Transverse colon (tissue), 4 donors: ENCODE measurements at places on chromosomes 12 and 14.
A peak's percentile ranks its signal among the peaks of the same experiment; 100 is the strongest.

DNA sequence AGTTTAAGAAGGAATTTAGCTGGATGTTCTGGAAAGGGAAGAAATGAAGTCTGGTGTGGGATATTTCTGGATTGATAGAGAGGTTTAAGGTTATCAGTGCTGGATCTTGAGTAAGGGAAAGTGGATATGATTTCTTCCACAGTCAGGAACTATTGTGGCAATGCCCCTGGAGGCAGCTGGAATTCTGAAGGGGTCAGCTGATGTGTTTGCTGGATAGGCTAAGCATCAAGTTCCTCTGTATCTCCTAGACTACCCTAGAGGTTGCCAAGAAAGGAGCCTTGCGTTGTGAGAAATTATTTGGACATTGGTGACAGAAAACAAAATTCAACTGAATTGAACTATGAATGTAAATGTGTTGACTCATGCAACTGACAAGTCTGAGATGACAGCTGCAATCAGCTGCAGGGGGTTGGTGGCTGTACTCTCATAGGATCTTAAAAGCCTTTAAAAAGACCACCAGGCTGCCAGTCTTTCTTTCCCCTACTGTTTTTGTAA is 244.4 kb downstream of the ATXN7L3B start:
- DNase-seq: no peak

DNA sequence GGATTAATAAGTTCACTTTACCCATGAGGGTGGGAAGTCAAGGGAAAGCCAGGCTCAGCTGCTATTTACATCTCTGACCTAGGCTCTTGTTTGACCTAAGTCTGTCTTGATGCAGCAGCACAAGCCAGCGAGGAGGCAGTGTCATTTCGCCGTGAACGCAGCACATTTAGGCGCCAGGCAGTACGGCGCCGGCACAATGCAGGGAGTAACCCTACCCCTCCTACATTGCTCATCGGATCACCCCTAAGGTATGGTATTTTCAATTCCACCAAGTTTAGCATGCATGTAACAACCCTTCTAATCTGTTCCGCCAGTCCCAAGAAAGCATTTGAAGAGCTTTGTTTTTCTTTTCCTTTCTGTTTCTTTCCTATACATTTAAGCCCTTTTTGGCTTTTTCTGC is 81.2 kb downstream of the PCNX1 start:
- DNase-seq: no peak

GRCh38 chr12:101044512-101045059 is 165.5 kb downstream of the SLC5A8 start:
- DNase-seq: no peak

DNA sequence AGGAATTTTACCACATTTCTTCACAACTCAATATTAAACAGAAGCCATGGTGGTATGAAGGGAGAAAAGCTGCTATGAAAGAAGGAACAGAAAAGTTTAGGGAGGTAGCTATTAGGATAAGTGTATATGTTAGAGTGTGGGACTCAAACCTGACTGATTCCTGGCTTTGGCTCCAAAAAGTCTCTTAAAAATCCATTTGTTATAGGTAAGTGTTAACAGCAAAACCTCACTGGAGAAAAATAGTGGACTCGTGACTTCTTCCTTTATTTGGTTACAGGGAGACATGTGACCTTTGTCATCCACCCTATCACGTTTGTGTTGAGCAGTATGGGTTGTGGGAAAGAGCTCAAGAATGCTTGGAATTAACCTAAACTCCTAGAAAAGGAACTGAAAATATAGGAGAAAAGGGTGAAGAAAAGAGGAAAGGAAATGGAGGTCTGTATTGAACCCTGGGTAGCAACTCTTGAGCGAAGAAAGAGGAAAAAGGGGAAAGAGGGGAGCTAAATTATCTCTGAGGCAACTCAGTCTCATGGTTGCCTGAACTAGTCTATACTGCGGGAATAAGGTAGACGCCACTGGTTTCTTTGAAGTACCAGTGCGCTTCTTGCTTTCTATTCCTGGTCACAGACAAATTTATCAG is 3.6 kb upstream of the EID3 start:
- no peak for DNase-seq

- no peak for DNase-seq
These were observed 97.7 kb downstream of the PPM1A start for GRCh38 chr14:60346706-60347105.

- DNase-seq: peak; percentile 48
These were observed 226.3 kb upstream of the NOS1 start for GRCh38 chr12:117587631-117588287.

DNA sequence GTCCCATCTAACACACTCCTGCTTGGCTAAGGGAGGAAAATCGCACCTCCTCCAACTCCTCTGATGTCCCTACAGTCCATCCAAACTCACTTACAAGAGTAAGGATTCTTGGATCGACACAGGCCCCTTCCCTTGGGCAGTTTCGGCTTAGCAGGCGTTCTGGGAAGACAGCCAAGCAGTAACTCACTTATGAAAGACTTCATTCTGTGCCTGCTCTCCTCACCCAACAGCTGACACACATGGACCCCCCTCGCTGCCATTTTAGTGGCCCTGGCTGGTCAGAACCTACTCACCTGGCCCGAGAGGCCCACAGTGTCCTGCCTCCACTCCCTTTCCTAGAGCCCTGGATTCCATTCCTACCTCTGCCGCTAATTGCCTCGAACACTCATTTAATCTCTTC is 52.3 kb upstream of the BCL2L14 start:
- no peak for DNase-seq

DNA sequence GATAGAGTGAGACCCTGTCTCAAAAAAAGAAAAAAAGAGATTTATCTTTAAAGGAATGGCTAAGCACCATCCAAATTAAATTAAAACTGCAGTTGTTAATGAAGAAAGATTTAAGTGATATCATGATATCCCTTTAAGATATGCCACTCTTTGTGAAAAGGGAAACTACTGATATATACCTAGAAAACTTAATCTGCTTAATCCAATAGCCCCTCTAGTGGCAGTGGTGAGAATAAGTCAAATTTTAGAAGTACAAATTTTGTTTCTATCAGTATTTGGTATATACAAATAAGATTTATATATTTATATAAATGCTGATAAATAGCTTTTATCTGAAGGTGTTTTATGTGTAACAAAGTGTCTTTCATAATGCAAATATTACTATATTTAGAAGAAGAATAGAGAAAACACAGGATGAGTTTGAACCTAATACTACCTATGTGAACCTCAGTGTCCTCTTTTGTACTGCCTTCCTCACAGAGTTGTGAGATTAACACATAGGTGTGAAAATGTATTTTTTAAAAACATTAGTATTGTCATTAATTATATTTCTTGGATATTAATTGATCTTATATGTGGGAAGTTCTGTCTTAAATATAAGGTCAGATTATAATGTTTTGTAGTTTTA is 51.4 kb upstream of the GARIN2 start:
- DNase-seq: no peak

DNA sequence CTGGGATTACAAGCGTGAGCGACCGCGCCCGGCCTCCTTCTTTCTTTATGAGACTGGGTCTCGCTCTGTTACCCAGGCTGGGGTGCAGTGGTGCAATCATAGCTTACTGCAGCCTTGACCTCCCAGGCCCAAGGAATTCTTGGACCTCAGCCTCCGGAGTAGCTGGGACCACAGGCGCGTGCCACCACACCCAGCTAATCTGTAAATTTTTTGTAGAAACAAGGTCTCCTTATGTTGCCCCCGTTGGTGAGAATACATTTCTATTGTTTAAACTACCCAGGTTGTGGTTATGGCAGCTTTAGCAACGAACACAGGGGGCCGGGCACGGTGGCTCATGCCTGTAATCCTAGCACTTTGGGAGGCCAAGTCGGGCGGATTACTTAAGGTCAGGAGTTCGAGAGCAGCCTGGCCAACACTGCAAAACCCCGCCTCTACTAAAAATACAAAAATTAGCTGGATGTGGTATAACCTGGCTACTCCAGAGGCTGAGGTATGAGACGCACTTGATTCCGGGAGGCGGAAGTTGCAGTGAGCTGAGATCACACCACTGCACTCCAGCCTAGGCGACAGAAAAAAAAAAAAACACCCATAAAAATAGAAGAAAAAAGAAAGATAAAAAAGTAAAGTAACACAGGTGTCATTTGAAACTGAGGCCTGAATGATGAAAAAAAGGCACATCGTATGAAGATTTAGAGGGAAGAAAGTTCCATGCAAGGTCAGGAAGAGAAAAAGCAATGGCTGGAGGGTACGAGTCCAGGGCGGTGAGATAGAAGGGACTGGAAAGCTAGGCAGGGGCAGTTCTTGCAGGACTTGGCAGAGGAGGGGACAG is 977 bp upstream of the TMEM120B start:
- peak; percentile 28 for DNase-seq

DNA sequence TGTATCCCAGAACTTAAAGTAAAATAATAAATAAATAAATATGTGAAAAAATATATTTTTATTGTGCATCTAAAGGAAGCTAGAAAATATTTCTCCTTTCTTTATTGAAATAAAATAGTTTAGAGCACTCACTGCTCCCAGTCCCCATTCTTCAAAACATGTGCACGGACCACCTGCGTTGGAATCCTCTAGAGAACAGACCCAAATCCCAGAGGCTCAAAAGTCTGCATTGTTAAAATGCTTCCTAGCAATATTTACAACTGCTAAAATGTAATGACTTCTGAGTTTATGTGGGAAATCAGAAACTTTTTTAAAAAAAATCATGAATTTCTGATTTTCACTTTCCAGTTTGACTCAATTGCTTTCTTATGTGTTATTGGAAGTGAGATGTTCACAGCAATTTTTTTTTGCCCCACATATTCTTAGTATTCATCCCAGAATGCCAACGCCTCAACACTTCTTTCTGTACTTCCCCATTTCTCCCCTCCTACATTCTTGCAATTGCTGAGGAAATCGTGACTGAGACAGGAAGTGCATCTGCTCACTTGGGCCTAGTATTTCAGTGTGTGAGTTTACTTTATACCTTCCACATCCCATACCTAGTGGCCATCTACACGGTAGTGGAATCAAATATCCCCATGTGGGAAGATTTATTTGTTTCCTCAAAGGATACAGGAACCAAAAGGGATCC is 116.0 kb upstream of the FLRT2 start:
- DNase-seq: no peak

DNA sequence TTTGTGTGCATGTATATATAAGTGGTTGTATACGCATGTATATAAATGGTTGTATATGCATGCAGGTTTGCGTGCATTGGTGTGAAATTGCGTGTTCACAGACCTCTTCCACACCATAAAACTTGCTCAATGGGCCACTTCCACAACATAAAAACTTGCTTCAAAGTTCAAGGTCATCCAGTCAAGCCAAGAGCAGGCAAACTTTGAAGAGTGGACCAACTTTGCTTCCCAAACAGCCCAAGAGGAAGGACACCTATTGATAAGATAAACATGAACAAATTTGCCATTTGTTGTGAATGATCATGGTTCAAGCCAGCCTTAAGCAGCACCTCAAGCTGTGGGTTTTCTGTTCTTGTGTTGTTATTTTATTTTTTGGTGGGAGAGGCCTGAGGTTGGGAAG is 25.2 kb upstream of the PPP1CC start:
- no peak for DNase-seq

DNA sequence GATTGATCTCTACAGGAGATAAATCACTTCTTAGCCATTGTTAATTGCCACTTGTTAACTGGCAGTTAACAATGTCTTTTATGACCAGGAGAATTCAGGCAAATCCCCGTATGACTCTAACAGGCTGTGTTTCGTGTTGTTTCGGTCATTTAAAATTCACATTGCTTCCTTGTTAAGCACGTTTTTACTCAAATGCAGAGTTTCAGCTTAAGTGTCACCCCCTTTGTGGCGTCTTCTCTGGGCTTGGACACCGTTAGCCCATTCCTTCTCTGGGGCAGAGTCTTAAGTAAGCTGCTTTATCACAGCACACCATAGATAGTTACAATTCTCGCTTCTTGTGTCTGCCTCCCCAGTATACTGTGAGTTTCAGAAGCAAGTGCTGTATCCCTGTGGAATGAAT is 205.4 kb downstream of the EPS8 start:
- DNase-seq: no peak

DNA sequence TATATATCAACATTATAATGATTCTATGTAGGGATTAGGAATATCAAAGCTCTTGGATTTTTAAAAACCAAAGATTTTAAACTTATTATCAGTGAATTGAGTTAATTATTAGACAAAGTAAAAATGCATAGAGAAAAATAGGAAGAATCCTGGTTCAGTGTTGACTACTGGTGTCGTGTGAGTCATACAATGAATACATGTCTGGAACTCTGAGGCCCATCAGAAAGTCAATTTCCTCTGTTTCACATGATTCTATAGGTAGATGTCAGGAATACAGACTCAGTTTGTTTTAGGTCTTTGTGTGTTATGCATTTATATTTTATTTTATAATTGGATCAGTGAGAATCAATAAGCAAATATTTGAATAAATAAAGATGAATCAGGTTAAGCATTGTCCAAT is 84.5 kb upstream of the RTL1 start:
- no peak for DNase-seq

DNA sequence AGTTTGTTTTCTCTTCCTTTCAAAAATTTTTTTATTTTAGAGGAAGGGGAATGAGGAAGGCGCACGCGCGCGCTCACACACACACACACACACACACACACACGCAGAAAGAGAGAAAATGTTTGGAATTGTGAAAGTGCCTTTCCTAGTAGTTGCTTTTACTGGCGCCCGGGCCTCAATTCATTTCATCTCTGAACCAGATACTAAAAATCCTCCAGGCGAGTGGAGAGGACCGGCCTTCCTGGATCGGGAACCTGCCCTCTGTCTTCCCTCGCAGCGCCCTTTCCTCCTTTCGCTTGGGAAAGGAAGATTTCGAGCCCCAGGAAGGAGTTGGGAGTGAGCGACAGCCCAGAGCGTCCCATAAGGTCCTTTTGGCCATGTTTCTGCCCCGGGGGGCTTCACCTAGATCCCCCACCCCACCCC is 7.8 kb upstream of the TBX3 start:
- DNase-seq: no peak

DNA sequence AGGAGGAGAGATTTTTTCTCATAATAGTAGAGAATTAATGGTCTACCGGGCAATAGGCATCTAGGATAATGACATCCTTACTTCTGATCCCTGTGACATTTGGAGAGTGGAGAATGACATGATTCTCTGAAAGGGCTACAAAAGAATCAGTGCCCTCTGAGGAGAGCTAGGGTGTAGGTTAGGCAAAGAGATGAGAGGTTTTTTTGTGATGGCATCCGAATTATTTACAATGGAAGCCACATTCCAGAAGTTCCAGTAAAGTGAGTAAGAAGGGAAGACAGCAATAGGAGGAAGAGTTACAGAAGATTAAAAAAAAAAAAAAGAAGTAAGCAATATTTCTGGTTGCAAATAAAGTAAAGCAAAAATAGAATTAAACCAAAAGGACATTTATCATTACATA is 478.0 kb downstream of the RMST start:
- DNase-seq: no peak
